ENCODE measurements at places on chromosomes 2 and 18. TPM values are rescaled to one million over a fixed set of nuclear protein-coding genes. Genes with fewer than 3 reads are reported as not detected.

DNA sequence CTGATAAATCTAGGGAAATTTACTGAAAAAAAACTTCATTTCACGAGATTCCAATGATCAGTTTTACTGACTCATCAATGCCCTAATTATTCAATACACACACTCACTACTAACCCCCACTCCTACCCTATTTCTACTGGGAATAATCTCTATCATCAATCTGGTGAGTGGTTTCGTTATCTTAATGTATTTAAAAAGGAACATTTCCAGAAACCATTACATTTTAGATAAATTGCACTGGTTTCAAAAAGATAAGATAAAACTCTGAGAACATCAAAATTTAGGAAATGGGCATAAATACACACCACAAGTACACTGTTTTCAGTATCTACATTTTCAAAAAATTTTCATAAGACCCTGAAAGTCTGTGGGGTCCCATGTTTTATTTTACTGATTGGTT lies 471.4 kb upstream of the PKDCC start:
- H3K36me3 ChIP-seq, result no peaks in the 10 kb centered on the region
- H3K27me3 ChIP-seq, result peaks cover 24% of the 10 kb centered on the region
- no peak for DNase-seq
- H3K4me1 ChIP-seq, result no peaks in the 10 kb centered on the region

Gene FBXO48
- 0.77 TPM for total RNA-seq

DNA sequence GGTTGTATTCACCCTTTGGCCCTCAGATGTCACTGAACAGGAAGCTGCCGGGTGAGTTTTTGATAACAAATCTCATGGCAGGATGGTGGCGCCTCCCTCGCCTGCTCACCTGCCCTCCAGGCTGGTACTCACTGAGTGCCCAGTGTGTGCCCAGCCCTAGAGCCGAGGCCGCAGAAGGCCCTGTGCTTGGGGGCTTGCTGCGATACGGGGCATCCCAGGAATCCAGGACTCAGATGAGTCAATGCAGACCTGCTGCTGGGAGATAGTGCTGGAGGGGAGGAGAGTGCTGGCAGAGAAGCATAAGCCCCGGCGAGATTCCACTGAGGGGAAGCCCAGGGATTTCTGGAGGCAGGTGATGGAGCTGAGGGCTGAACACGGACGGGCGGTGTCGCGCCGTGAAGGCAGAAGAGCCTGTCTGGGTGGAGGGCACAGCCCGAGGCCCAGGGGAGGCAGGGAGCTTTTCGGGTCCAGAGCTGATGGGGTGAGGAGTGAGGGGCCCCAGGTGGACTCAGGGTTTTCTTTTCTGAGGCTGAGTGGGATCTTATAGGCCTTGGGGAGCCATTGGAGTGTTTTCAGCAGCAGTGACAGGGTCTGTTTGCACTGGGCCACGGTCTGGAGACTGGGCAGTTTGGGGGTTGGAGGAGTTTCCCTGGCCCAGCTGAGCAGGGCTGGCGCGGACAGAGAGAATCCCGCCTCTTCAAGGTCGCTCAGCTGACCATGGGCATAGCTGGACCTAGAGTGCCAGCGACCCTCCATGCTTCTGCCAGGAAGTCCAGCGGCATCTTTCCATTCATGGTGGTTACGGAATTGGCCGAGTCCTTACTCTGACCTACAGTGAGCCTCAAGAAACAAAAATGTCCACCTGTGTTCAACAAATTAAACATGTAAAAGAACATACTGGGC lies 35.5 kb downstream of the LDLRAD4 start:
- peaks cover under 1% of the 10 kb centered on the region for H3K27me3 ChIP-seq
- peaks cover 21% of the 10 kb centered on the region for H3K4me1 ChIP-seq
- no peak overlapping the region for H3K4me3 ChIP-seq
- peak overlapping the region; percentile 44 for H3K27ac ChIP-seq
- peaks cover 7% of the 10 kb centered on the region for H3K36me3 ChIP-seq

- no peak overlapping the region for H3K4me3 ChIP-seq
- H3K27me3 ChIP-seq, result no peaks in the 10 kb centered on the region
- H3K36me3 ChIP-seq, result peaks cover 60% of the 10 kb centered on the region
- H3K4me1 ChIP-seq, result no peaks in the 10 kb centered on the region
- H3K27ac ChIP-seq, result no peak overlapping the region
- DNase-seq, result no peak
Observed at GRCh38 chr2:119960821-119961220, 52.1 kb upstream of the EPB41L5 start.

DNA sequence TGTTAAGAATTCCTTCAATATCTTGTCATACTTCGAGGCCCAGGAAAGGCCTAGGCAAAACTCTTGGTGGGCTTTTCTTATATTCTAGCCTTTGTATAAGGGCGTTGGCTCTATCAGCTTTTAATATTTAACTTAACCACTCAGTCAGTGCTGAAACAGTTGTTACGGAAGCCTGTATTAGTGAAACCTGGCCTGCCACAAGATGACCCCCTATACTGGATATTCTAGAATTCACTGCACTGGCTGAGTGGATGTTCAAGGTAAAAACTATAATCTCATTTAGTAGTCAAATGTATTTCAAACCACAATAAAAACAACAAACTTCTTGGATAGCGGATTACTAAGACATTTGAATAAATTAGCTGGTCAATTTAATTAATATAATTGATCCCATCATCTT lies 91.7 kb upstream of the HNMT start:
- peaks cover 18% of the 10 kb centered on the region for H3K4me1 ChIP-seq
- no peaks in the 10 kb centered on the region for H3K27me3 ChIP-seq
- no peak for DNase-seq
- no peaks in the 10 kb centered on the region for H3K36me3 ChIP-seq

Gene ANKRD30BL
- not detected for total RNA-seq

Gene BBS5
- 11.4 TPM for total RNA-seq

Gene HSBP1L1
- total RNA-seq, result 31.8 TPM

DNA sequence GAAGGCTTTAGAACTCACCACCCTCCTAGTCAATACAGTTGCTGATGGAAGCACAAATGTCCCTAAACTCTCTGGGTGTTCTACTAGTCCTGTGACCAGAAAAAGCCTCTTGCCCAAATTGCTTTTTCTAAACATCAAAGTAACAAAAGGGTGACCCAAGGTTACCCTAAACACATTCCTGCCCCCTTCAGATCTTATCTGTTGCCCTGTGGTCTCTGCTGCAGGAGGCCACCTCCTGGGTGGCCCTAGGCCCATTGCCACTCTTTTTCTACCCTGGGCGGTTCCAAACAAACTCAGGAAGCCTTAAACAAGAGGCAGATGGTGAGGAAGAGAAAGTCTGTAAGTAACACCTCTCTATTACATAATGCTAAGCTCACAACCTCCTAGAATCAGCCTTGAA lies 3.3 kb downstream of the RNF152 start:
- peaks cover 8% of the 10 kb centered on the region for H3K36me3 ChIP-seq
- H3K27me3 ChIP-seq, result peaks cover 10% of the 10 kb centered on the region
- no peak for DNase-seq
- H3K4me1 ChIP-seq, result peaks cover 14% of the 10 kb centered on the region
- no peak overlapping the region for H3K27ac ChIP-seq
- no peak overlapping the region for H3K4me3 ChIP-seq

DNA sequence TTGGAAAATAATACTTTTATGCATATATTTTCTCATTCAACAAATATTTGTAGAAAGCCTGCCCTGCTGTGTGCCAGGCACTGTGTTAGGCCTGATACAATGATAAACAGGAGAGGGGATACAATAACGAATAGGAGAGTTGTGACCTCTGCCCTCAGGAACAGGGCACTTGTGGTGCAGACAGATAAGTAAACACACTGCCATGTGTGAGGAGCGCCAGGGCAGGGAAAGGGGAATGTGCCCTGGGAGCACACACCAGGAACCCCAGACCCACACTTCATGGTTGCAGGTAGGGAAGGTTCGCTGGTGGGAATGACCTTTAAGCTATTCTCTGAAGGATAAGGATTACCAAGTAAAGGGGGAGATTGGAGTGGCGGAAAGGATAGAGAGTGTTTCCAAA lies 42.2 kb upstream of the DSC1 start:
- DNase-seq, result no peak
- peaks cover 68% of the 10 kb centered on the region for H3K4me1 ChIP-seq
- H3K36me3 ChIP-seq, result no peaks in the 10 kb centered on the region
- H3K4me3 ChIP-seq, result no peak overlapping the region

GRCh38 chr2:207571370-207571769 lies 41.6 kb downstream of the CREB1 start:
- H3K27ac ChIP-seq, result peak overlapping the region; percentile 57
- H3K27me3 ChIP-seq, result no peaks in the 10 kb centered on the region
- no peak overlapping the region for H3K4me3 ChIP-seq
- peaks cover 47% of the 10 kb centered on the region for H3K36me3 ChIP-seq

DNA sequence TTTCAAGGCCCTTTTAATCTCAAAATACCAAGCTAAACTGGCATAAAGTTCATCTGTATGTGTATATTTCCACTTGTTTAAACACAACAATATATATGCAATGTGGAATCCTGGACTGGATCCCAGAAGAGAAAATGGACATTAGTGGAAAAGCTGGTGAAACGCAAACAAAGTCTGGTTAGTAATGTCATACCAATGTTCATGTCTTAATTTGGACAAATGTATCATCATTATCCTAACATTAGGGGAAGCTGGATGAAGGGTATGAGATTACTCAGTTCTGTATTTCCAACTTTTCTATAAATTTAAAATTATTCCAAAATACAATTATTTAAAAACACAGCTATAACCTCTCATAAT lies 3.8 kb downstream of the SP3 start:
- H3K36me3 ChIP-seq, result peaks cover 25% of the 10 kb centered on the region
- H3K27ac ChIP-seq, result no peak overlapping the region
- peaks cover 46% of the 10 kb centered on the region for H3K4me1 ChIP-seq

DNA sequence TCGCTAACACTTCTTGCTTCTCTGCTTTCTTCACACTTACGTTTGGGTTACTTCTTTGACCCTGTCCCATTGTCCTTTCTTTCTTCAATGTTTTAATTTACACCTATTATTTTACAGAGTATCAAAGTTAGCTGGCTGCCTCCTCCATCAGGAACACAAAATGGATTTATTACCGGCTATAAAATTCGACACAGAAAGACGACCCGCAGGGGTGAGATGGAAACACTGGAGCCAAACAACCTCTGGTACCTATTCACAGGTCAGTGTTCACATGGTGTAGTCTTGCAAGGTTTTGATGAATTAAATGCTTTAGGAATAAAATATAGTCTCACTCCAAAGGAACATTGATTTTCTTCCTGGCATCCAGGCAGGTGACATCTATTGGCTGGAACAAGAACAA lies 919.0 kb downstream of the MBD2 start:
- DNase-seq, result no peak
- no peaks in the 10 kb centered on the region for H3K4me1 ChIP-seq
- peaks cover 5% of the 10 kb centered on the region for H3K27me3 ChIP-seq
- H3K36me3 ChIP-seq, result no peaks in the 10 kb centered on the region
- no peak overlapping the region for H3K27ac ChIP-seq
- no peak overlapping the region for H3K4me3 ChIP-seq

- no peak overlapping the region for H3K4me3 ChIP-seq
- no peaks in the 10 kb centered on the region for H3K36me3 ChIP-seq
- no peak overlapping the region for H3K27ac ChIP-seq
- peaks cover 33% of the 10 kb centered on the region for H3K27me3 ChIP-seq
- no peak for DNase-seq
Observed at GRCh38 chr18:11672846-11673454, 16.1 kb upstream of the GNAL start.

- H3K4me1 ChIP-seq, result peaks cover 7% of the 10 kb centered on the region
- no peak overlapping the region for H3K27ac ChIP-seq
- DNase-seq, result no peak
- H3K27me3 ChIP-seq, result no peaks in the 10 kb centered on the region
- no peaks in the 10 kb centered on the region for H3K36me3 ChIP-seq
Observed at GRCh38 chr18:23945416-23946079, 69.0 kb upstream of the TTC39C start.

- H3K4me3 ChIP-seq, result no peak overlapping the region
- H3K27me3 ChIP-seq, result no peaks in the 10 kb centered on the region
- no peak for DNase-seq
- peaks cover 21% of the 10 kb centered on the region for H3K36me3 ChIP-seq
- no peak overlapping the region for H3K27ac ChIP-seq
Observed at GRCh38 chr2:36534275-36534799, 63.6 kb downstream of the FEZ2 start.

GRCh38 chr2:238244151-238244550 lies 4.3 kb upstream of the HES6 start:
- no peak overlapping the region for H3K4me3 ChIP-seq
- peaks cover 26% of the 10 kb centered on the region for H3K36me3 ChIP-seq
- peaks cover 12% of the 10 kb centered on the region for H3K27me3 ChIP-seq
- DNase-seq, result no peak
- peaks cover 6% of the 10 kb centered on the region for H3K4me1 ChIP-seq

DNA sequence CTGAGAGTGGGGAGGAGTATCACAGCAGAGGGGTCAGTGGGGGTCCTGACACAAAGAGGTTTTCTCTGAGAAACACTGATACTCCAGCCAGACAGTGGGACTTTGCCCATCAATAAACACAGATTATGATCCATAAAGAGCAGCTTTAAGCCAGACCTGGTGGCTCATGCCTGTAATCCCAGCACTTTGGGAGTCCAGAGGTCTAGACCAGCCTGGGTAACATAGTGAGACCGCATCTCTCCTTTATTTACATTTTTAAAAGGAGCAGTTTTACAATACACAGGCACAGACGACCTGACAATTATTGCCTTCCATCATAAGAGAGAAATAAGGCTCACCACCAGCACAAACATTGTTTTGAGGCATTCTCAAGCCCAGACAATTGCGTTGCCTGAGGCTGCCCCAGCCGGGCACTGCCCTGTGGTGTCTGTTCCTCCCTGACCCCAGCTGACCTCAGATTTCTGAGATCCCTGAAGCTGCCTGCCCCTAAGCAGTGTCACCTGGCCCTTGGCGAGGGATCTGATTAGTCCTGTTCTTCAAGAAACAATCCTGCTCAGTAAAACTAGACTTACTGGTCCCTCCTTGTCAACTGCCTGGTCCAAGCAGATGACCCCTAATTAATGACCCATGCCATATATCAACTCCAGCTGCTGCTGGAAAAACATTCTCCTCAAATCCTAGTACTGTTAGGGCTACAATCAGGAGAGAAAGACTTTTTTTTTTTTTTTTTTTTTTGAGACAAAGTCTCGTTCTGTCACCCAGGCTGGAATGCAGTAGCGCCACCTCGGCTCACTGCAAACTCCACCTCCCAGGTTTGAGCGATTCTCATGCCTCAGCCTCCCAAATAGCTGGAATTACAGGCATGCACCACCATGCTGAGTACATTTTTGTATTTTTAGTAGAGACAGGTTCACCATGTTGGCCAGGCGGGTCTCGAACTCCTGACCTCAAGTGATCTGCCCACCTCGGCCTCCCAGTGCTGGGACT lies 59.4 kb upstream of the SOS1 start:
- H3K27me3 ChIP-seq, result no peaks in the 10 kb centered on the region
- no peaks in the 10 kb centered on the region for H3K36me3 ChIP-seq
- H3K4me3 ChIP-seq, result no peak overlapping the region
- H3K27ac ChIP-seq, result peak overlapping the region; percentile 40

DNA sequence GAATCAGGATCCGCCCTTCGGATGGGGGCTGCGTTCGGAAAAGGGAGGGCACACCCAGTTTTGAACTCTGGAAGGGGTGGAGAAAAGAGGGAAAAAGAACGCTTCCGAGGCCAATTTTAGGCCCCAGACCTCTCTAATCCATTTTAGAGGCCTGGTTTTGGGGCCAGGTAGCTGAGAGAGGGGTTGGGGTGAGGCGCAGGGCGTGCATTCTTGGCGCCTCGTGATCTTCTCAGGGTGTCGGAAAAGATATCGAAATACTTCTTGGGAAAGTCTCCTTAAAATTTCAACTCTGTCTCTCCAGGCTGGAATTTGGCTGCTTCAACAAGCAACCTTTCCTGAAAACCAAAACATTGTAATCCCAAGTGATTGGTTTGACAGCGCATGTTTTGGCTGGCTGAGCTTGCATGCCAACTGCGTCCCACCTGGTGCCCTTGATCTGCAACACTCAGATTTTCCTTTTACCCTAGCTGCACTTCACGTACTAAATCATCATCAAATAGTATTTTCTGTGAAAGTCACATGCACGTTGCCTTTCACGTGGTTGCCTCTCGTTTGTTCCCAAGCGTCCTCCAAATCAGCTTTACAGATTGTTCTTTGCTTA lies 864 bp upstream of the XPO1 start:
- DNase-seq, result no peak
- H3K4me3 ChIP-seq, result peak overlapping the region; percentile 90
- no peaks in the 10 kb centered on the region for H3K36me3 ChIP-seq
